ENCODE measurements at places on chromosomes 2 and 18.

DNA sequence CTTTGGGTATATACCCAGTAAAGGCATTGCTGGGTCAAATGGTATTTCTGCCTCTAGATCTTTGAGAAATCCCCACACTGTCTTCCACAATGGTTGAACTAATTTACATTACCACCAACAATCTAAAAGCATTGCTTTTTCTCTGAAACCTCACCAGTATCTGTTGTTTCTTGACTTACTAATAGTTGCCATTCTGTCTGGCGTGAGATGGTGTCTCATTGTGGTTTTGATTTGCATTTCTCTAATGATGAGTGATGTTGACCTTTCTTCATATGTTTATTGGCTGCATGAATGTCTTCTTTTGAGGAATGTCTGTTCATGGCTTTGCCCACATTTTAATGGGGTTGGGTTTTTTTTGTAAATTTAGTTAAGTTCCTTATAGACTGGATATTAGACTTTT lies 382.6 kb upstream of the ZNF804A start:
- no peak for DNase-seq

DNA sequence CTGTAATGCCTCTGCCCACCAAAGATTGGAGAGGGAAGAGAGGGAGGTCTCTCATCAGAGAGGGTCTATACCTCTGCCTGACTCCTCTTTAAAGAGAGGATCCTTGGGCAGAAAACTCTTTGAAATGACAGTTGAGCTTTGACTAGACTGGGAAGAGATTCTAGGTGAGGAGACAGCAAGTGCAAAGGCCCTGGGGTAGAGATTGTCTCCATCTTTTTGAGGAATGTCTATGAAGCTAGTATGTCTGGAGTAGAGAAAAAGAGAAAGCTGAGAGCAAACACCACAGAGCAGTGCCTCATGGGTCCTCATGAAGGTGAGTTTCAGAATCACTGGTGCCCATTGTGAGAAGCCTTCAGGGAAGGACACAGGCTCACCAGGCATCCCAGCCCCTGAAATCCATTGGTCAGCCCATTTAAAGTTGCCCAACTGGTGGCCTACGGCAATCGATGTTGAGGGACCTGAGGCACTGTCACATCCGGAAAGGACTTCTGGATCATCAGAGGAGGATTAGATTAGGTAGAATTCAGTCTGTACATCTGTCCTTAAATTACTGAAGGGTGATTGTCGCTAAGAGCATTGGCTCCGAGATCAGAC lies 31.5 kb downstream of the LBH start:
- DNase-seq: peak; percentile 13

- peak; percentile 44 for DNase-seq
Measured at GRCh38 chr2:109689182-109689930, 75.2 kb downstream of the SOWAHC start.

GRCh38 chr18:25144820-25145219 lies 207.1 kb downstream of the ZNF521 start:
- DNase-seq: no peak

DNA sequence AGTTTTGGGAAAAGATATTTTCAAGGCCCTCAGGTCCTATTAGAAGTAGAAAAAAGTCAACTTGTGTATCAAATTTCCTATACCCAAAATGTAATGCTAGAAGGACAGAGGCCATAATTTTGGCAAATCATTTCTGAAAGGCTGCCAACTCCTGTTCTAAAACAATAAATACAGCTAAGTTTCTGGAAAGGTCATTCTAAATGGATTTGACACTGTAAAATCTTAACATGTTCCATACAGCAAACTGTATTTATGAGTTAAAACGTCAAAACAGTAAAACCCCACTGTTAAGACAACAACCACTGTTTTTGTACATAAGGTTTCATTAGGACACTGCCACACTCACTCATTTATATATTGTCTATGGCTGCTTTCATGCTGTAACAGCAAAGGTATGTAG lies 9.7 kb downstream of the FAM98A start:
- no peak for DNase-seq
